ENCODE measurements at places on chromosomes 13 and 19.
A peak's percentile ranks its signal among the peaks of the same experiment; 100 is the strongest.

DNA sequence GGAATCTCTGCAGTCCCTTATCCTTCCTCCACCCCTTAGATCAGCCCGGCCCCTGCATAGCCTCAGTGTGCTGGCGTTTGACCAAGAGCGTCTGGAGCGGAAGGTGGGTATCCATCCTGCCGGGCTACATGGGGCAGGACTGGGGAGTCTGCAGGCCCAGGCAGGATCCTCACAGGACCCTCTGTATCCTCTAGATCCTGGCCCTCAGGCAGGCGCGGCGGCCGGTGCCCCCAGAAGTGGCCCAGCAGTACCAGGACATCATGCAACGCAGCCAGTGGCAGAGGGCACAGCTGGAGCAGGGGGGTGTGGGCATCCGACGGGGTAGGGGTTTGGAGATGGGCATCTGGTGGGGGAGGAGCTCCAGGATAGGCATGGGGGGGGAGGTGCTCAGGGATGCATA lies 8.9 kb downstream of the PODNL1 start:
- no peak for DNase-seq

- no peak for DNase-seq
These were observed 814.7 kb downstream of the PCDH9 start for GRCh38 chr13:66415444-66415843.

- no peak for DNase-seq
These were observed 13.1 kb upstream of the ZNF888 start for GRCh38 chr19:52936151-52936953.

GRCh38 chr19:48925240-48925843 lies 8.2 kb upstream of the DHDH start:
- no peak for DNase-seq

DNA sequence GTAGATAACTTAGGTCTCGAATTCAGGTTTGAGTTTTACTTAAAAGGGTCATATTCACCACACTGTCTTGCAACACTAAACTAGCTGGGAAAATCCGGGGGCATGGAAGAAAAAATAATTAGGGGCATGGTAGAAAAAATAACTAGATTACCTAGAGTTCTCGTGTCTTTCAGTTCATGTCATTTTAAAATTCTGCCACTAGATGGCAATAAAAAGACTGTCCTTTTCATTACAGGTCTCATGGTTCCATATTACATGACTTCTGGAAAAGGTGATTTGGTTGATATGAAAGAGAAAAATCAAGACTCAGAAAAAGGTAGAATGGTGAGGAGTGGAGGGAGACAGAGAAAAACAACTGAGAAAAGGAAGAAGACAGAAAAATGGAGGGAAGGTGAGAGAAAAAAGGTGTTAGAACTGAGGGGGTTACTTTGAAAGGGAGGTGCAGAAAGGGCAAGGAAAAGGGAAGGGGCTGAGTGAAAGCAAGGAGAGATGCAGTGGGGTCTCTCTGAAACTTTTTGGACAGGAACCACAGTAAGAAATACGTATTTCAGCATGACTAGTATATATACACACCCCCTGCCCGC lies 299.0 kb downstream of the KLF12 start:
- DNase-seq: no peak

- DNase-seq: no peak
These were observed 96.3 kb downstream of the VWA8 start for GRCh38 chr13:41864658-41865057.

DNA sequence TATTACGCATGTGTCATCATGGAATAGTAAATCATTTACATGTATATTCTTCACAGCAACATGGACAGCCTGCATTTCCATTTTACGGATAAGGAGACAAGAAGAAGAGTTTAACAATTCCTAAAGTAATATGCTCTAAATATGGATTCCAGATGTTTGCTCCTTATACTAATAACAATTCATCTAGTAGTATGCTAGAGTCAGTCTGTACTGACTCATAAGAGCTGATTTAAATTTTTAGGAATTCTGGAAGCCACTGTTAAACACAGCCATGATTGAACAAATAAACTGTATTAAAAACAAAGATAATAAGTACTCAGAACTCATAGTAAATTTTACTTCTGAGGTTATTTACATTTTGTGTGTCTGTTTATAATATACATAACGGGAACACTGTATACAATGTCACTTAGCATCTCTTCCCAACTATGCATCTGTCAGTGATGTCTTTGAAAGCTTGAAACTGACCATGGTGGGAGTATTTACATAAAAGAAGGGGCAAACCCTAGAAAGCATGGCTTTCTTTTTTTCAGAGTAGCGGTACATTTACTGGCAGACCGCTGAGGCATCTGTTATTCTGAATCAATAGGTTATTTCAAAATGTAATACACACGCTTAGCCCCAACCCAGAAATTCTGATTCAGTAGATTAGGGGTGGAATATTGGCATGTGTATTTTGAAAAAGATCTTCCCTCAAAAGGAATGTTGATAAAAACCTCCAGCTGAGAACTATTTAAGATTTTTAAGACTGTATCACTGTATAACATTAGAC lies 12.9 kb downstream of the ZC3H13 start:
- no peak for DNase-seq

GRCh38 chr13:107185889-107186288 lies 618.0 kb upstream of the ARGLU1 start:
- DNase-seq: no peak

- no peak for DNase-seq
These were observed 2.9 kb downstream of the DNAJC15 start for GRCh38 chr13:43026262-43026661.

- peak; percentile 72 for DNase-seq
These were observed 11.3 kb downstream of the STAP2 start for GRCh38 chr19:4327252-4327876.

- DNase-seq: no peak
These were observed 6.5 kb downstream of the SYCE2 start for GRCh38 chr19:12912571-12912970.

- DNase-seq: no peak
These were observed 4.5 kb downstream of the IZUMO2 start for GRCh38 chr19:50158577-50158976.

GRCh38 chr19:41351339-41352245 lies 2.1 kb downstream of the TGFB1 start:
- DNase-seq: peak; percentile 87

GRCh38 chr13:108957369-108958012 lies 328.1 kb downstream of the MYO16 start:
- DNase-seq: no peak

DNA sequence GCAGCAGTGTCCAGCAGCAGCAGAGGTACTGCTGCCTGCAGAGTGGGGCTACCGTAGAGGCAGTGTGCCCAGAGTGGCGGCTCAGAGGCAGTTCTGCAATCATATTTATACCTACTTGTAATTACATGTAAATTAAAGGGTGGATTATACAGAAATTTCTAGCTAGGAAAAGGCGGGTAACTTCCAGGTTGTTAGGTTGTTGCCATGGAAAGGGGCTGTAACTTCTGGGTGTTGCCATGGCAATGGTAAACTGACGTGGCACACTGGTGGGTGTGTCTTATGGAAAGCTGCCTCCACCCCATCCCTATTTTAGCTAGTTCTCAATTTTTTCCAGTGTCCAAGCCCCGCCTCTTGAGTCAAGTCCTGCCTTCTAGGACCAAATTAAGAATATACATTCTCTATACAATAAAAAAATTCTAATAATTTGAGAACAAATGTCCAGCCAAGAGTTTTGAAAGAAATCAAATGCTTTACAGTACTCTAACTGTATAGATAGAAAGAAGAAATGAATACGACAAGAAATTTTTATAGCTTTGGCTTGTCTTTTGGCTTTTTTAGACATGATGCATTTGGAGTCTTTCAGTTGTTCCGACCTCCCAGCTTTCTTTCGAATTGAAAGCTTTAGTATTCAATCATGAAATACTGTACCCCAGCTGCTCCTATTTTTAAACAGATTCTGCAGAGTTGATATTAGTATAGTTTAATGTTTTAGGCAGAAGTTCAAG lies 816.6 kb downstream of the DIAPH3 start:
- DNase-seq: no peak
